COLO829 (cell line): ENCODE measurements at places on chromosomes 4 and X.

DNA sequence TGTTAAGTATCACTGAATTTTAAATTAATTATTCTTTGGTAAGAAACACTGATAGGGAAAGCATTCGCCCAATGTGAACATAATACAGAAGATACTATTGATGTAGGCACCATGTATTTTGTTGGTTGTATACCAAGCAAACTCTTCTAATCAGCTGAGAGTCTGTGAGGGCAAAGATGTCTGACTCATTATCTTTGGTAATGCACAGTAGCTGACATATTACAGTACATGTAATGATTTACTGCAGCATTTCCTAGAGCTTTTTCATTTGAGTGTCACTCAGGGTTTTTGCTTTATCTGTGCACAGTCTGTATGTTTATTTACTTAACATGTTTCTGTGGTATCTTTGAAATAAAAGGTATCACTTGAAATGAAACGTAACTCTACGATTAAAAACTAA lies 49.2 kb downstream of the CENPVL3 start:
- DNase-seq = no peak

DNA sequence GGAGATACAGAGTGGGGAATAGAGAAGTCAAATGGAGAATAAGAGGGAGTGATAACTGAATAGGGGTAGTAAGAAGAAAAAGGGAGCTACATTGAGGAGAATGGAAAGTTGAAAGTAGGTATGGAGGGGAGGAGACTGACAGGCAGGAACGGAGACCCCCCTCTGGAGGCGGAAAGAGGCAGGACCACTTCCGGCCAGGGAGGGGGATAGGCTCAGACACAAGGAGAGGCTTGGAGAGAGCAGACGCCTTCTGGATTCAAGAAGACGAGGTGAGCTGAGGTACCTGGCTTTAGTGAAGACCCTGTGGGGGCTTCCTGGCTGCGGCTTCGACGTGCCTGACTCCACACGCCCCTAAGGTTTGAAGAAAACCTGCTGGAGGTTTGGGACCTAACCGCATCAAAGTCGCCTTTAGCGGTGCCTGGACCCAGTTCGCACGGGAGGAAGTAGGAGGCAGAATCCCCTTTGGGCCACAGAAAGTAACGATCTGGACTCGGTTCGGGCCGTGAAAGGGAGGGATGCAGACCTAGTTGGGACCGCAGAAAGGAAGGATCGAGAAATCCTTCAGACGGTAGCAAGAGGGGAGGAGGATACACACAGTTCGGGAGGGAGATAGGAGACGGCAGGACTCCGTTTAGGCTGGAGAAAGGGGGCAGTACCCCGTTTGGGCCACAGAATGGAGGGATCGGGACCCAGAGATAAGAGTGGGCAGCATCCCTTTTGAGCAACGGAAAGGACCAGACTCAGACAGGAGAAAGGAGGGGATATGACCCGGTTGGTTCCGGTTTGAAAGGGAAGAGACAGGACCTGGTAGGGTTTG lies at the start of gene TRO:
TSS of gene TRO (plus strand) at position 215 of the 817 bp plus-strand sequence. CDS start 1,423 bp downstream, outside the sequence.
- no peak for DNase-seq

DNA sequence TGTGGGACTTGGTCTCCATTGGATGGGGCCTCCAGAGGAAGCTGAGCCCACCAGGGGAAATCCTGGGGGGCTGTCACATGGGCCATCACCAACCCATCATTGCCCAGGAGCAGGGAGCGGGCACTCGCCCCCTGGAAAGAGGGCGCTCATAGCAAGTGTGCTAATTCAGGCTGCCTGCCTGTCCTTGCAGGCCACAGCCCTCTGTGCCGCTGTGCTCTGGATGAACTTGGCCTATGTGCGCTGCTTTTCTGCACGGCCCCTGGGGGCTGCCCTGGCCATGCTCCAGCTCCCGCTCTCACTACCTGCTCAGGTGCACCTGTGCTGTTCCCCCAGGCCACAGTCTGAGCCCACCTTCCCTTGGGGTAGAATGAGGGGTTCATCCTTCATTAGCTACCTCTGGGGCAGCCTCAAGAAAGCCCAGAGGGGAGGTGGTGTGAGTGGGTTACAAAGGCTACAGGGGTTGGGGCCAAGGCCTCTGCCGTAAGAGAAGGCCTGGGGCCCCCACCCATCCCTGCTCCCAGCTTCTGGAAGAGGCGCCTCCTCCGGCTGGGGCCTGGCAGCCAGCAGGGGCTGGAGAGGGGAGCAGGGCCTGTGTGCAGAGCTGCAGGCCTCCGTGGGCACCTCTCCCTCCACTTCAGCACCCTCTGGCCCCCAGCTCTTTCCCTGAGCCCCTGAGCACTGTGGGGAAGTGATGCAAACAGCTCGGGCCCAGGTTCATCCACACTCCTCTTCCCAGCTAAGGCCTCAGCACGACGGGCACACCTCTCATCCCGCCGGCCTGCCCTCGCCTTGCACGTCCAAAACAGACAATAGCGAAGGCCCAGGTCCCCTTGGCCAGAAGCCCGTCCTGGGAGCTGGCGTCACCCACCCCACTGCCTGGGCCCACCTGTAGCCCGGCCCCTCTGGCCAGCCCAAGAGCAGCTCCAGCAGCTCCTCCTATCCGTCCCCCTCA lies 8.9 kb downstream of the CFAP99 start:
- DNase-seq = no peak

DNA sequence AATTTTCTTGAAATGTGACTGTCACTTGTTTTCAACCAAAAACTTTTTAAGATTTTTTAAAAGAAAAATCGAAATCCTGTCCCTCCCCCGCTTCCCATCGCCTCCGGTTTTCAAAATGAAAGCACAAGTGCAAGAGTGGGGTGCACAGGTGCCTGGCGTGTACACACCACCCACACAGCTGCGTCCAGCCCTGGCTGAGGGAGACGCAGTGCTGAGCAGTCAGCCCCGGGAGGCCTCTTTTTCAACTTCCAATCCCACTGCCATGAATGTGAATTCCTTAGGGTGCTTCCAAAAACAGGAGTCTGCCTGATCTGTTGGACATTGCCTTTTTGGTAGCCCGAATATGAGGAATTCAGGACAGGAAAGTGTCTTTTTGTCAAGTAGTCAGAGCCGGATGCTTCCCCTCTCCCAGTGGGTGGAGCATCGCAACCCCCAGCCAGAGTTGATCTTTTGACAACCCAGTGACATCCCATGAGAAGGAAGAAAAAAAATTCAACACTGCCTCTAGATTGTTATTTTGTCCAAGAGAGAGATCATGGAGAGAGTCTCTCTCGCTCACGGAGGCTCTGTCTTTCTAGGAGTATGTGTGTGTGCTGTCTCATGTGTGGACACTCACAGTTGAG lies 8.9 kb downstream of the PRRG3 start:
- DNase-seq = no peak

DNA sequence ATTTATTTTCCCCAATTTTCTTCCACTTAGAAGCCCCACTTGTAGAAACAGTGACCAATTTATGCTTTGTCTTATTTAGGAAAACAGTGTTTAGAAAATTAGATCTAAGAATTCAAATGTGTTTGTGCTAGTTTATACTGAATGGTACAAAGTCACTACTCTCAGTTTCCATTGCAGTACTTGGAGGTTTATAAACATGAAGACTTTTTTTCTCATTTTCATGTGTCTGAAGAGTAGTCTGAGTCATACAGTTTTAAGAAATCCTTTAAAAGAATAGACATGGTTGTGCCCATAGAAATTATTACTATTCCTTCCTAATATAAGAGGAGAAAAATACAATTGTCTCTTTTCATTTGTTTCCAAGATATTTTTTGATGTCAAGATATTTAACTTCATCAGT lies 458.7 kb downstream of the NAF1 start:
- no peak for DNase-seq

- no peak for DNase-seq
These were observed 19.2 kb downstream of the WFS1 start for GRCh38 chr4:6288871-6289270.

DNA sequence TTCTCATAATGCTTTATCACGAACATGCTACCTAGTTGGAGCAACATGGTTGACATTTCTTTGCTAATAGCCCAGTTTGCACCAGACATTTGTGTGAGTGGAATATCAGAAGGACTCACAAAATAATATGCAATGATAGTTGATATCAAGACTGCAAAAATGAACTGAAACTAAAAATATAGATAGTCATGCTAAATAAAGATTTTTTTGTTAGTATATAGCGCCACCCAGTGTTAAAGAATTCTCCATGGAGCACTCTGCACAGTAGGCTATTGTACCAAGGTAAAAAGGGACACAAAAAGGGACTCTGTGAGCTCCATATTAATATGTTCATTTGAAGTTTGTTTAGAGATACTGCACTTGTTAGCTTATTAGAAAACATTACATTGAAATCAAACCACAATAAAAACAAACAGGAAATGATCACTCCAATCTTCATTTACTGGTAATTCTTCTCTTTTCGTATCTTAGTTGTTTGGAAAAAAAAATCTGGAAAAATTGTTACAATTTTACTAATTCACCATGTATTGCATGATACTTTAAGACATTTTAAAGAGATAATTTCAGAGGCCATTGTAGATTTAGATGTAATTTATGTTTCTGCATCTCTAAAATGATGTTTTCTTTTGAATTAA lies 1509.6 kb downstream of the ADGRL3 start:
- DNase-seq = peak; percentile 59

DNA sequence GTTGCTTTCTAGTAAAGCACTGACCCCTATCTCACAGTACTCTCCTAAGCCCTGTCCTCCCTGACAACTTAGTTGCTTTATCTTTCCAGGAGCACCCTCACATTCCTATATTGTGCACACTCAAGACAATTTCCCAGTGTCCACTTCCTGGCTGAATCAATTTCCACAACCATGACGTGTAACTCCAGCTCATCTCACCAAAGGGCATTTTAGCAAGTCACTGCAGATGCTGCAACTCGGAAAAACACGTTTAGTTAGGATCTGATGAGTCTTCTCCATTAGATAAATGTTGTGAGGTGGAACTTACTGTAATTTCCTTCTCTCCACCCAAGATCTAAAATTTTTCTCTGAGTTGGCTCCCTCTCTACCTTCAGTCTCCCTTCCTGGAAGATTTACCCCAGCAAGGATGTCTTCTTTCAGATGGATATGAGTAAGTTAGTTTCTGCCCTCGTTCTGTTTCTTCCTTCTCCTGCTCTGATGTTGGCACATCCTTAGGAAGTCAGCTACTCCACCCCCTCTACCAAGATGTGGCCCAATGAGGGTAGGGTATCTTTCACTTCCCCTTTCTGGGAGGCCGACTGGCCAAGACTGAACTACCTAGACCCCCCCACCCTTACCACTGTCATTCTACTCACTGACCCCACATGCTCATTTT lies 28.8 kb upstream of the IL13RA1 start:
- no peak for DNase-seq

GRCh38 chr4:93469560-93469959 lies 359.0 kb upstream of the ATOH1 start:
- DNase-seq = no peak

DNA sequence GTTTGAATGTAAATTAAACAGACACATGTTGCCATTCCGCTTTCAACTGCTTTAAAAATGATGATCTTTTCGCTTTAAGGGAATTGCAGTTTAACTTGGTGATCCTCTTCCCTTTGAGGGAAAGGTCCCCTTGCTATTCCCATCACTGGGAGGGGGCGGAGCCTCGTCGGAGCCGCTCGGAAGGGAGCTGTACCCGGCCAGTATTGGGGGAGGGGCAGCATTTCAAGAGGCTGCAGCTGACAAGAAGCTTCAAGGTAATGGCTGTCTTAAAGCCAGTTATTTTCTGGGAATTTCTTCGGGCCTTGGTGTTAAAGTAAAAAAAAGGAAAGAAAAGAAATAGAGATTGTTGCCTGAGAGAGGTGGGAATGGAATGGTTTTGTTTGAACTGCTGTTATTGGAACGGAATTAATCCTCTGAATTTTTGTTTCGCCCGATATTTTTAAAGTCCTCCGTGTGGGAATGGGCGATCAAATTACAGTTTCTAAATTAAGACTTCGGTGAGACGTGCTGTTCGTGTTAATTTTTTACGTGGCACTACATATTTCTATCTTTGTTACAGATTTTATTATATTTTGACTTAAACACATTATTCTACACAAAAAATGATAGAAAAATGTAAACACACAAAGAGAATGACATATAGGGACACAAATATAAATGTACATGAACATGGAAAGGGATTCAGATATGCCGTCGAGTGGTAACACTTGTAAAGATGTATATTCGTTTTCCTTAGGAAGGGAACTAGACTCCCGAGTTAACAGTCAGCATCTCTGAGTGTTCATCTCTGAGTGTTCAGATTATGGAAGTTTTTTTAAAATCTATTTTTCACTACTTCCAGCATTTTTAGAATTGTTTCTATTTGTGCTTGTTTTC lies 9.2 kb downstream of the PWWP3B start:
- DNase-seq = no peak

GRCh38 chrX:27548624-27549023 lies 41.5 kb upstream of the DCAF8L2 start:
- DNase-seq = no peak

DNA sequence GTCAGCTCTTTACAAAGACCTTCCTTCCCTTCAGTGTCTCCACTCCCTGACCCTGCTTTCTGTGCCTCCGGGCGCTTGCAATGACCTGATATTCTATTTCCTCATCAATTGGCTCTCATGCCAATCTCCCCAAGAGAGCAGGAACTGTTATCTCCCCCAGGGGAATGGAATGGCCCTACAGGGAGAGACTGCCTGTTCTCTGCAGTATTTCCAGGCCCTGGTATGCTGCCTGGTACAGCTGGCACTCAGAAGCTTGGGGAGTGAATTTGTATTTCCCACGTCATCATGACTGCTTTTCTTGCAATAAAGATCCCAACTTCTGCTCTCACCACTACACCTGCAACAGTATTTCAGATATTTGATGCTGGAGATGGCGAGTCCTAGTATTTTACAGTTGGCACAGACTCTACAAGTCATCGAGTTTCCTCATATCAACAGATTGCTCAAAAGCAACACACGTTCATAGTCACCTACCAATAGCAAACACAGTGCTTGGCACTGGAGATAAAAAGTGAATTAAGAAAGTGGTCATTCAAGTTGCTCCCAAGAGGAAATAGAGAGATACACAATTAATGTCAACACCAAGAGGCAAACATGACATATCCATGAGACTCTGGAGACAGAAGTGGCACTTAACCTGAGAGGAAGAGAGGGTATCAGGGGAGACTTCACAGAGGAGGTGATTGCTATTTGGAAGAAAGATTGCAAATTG lies 90.5 kb upstream of the EGFL6 start:
- no peak for DNase-seq

DNA sequence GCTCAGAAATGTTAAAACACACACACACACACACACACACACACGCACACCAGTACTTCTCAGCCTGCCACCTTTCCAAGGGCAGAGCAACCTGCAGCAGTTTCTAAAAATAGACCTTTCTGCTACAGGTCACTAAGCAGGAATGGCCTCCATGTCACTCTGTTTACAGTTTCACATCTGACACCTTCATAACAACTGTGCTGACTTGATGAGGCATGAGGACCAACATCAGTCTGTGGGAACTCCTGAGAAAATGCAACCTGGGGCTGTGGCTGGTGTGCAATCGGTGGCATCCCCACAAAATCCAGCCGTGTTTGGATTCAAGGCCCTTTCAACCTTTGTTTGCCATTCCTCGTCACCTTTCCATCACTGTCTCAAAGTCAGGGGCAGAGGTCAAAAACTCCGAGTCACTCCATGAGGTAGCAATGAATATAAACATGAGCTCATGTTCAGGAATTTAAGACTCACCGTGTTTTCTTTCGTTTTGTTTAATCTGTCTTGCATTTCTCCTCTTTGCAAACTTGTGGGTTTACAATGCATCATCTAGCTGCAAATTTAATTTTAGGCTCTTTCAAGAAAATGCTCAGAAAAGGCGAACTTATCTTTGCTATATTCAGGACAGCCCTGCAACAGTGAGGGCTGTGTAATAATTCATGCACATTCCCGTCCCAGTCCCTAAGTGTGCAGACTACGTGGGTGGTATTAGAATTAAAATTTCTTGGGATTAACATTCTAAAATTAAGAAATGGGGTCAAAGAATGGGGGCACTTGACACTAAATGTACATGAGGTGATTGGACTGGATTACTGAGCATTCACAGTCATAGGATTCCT lies 135.3 kb downstream of the SHROOM3 start:
- no peak for DNase-seq
